COR-L47 (cell line): ENCODE measurements at places on chromosomes 5 and 9.
A peak's percentile ranks its signal among the peaks of the same experiment; 100 is the strongest.

DNA sequence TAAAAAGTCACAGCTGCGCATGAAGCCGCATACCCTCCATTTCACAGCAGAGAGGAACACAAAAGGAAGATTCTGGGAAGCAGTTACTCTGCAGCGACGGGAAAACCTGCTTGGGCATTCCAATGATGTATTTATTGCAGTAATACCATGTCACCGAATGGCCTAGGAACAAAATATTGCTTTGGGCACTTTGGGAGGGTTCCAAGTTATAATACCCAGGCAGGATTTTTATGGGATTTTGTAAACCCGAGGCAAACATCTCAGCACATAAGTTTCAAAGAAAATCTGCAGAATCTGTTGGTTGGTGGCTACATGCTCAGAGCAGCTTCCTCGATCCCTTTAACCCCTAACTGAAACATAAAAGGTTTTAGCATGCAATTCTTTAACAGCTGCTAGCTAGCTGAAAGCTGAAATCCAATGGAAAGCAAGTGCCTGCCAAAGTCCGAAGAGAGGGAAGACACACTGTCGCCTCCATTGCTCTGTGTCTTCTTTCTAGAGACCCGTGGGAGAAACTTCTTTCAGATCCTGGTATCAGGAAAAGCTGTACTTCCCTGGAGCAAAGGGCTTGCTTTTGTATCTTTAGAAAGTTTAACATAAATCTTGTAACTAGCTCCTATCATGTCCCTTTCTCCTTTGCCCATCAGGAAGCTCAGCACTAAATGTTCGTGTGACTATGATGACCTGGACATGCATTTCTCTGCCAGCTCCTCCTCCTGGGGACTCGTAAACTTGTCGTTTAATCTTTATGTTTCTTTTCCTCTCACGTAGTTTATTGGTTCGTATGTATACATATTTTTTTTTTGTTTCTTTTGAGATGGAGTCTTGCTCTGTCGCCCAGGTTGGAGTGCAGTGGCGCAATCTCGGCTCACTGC, 195.0 kb downstream of the MAPKAP1 start:
- DNase-seq, result no peak

DNA sequence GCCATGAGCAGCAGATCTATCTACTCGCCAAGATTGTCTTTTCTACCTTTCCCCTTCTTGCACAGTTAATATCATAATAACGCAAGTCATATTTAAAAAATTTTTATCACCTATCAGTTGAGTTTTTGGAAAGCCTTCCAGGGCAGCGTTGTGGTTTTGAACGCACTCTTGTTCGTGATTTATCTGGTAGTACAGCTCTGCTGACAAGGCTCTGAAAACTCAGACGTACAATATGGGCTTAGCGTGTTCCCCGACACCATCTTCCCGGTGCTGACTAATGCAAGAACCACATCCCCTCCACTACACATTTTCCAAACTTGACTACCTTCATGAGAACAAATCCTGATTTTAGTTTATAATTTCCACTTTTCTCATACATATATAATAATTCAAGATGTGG, 1.6 kb upstream of the NFIL3 start:
- DNase-seq, result no peak

GRCh38 chr5:126488443-126489065, 65.3 kb downstream of the GRAMD2B start:
- DNase-seq, result no peak

- DNase-seq, result no peak
Observed at GRCh38 chr5:42640835-42641234, 115.8 kb upstream of the CCDC152 start.

DNA sequence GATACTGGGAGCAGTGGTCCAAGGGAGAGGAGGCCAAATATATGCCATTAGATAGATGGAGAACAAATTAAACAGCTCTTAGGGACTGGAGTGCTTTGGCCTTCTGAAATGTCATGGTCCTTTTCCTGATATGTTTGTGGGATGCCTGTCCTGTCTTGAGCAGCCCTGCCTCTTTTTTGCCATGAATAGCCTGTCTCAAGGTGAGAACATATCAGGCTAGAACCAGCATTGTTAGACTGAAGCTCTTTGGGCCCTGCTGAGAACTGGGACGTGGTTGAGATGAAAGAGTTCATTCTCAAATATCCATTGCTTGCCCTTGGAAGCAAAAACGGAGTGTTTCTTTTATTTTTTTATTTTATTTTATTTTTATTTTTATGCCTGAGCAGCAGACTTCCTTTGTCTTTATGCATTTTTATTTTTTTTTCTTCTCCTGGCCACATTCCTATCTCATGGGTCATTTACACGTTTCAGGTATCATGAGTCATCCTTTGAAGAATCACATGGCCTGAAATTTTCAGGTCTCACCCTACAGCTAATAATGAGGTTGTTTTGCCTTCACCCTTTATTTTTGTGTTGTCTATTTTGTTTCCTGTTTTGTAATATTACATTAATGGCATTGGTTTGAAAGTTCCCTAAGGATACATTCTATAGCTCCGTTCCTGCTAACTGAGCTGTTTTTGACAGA, 371.4 kb downstream of the PSAT1 start:
- no peak for DNase-seq

- no peak for DNase-seq
Observed at GRCh38 chr5:175860531-175861045, 10.8 kb upstream of the CPLX2 start.

GRCh38 chr5:38532165-38532669, 24.2 kb downstream of the LIFR start:
- DNase-seq, result no peak

DNA sequence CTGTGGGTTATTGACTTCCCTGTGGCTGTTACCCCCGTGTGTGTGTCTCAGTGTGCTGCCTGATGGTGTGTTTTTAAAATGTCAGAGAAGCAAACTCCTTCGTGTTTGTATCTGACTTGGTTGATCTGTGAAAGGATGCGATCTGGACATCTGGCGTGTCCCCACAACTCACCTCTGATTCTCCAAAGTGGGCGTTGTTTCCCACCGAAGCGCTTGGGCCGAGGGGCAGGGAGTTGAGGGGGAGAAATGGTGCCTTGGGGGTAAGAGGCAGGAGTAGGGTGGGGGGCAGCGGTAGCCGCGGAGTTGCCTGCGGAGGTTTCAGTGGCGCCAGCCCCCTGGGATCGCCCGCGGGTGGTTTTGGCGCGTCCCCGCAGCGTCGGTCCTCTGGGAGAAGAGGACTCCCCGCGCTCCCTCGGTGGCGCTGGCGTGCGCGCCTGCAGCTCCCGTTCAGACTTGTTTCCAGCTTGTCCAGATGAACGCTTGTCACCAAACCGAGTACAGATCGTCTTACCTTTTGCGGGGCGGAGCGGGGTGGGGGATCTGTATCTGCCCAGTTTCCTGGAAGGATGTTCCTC, 1.1 kb downstream of the MAST4 start:
- peak; percentile 83 for DNase-seq

GRCh38 chr5:169281625-169282024, 19.3 kb downstream of the SLIT3 start:
- no peak for DNase-seq

- DNase-seq, result no peak
Observed at GRCh38 chr5:626850-627249, 14.7 kb downstream of the CEP72 start.

DNA sequence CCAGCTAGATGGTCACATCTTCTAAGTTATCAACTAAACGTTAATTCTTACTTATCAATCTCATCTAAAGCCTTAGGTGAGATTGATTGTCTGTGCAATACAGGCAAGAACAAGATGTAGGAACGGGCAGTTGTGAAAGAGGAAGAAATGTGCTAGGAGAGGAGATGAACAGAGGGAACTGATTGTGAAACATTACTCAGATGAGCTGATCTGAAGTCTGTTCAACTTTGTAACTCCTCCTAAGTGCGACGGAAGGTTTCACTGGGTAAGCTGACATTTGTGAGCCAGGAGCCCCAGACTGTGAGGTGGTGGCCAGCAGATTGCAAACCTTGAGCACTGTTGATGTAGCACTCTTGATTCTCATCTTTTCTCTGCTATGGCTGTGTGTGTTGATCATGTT, 204.1 kb downstream of the CD180 start:
- DNase-seq, result no peak

- no peak for DNase-seq
Observed at GRCh38 chr5:173888473-173889131, 453 bp downstream of the CPEB4 start.
